ENCODE measurements at places on chromosomes 5 and 9.

DNA sequence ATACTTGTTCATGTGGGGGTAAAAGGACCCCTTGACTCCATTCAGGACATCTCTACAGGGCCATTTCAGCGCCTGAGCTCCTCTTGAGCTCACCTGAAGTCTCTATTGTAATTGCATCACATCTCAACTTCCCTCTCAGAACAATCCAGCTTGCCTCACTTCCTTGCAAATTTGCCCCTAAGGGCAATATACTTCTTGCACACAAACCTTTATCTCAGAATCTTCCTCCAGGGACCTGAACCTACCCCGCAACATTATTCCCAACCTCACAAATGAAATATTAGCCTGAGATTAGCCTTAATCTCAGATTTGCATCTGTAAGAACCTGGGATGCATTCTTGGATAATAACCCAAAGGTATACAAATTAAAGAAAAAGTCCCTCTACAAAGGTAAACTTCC, 159.2 kb downstream of the DRD1 start:
- no peak for DNase-seq

- peak; percentile 82 for DNase-seq
Measured at GRCh38 chr9:98056269-98057137, at the start of gene NANS. TSS of gene NANS (plus strand) at chr9:98056732. CDS start at chr9:98056809, 77 bp downstream.

DNA sequence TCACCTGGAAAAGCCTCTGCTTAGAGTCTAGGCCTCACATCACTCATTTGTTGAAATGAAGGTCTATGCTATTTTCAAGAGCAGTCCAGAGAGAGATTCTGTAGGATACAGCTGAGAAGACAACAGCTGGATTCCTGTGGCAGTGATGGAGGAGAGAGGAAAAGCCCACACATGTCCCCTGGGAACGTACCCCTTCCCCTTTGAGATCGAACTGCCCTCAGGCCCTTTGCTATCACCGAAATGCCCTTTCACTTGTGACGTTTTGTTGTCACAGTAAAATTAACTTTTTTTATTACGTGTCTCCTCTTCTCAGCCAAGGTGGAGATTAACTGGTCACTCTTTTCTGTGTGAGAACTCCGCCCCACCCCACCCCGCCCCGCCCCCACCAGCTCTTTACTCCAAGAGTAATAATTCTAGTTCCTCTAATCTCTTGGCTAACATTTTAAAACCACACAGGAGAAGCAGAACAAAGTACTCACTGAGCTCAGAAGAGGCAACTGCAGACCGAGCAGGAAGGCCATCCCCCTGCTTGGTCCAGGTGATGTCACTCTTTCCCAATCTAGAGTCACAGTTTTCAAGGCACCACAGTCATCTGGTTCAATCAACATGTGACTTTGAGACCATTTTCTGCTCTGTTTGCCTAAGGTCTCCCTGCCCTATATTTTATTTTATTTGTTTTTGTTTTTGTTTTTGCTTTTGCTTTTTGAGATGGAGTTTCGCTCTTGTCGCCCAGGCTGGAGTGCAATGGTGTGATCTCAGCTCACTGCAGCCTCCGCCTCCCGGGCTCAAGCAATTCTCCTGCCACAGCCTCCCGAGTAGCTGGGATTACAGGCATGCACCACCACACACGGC, 105.6 kb downstream of the SUSD1 start:
- no peak for DNase-seq

- DNase-seq, result no peak
Measured at GRCh38 chr5:96968074-96968473, 32.2 kb downstream of the LNPEP start.

GRCh38 chr5:115947260-115947659, 15.0 kb upstream of the LVRN start:
- no peak for DNase-seq

DNA sequence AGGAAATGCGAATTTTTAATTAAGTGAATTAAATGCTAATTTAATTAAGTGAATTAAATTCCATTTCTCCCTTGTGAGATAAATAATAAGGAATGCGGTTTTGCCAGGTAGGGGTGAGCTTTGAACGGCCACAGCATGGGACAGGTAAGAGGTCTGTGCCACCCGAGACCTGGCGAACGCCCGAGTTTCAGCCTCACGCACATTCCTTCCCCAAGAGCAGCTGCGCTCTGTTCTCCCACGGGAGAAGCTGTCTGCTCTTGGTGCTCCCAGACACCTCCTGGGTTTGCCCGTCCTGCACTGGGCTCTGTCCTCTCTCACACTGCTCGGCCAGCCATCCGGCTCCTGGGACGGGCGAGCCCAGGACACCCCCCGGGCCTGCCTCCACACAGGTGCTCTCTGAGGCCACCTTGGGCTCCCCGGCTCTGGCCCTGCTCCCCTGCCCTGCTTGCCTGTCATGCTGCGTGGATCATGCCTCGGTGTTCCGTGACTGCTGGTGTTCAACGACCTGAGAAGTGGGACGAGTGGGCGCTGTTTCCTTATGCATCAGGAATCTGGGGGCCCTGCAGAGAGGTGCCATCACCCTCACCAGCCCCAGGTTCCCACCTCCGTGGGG, 13.7 kb upstream of the CAMSAP1 start:
- DNase-seq, result no peak

DNA sequence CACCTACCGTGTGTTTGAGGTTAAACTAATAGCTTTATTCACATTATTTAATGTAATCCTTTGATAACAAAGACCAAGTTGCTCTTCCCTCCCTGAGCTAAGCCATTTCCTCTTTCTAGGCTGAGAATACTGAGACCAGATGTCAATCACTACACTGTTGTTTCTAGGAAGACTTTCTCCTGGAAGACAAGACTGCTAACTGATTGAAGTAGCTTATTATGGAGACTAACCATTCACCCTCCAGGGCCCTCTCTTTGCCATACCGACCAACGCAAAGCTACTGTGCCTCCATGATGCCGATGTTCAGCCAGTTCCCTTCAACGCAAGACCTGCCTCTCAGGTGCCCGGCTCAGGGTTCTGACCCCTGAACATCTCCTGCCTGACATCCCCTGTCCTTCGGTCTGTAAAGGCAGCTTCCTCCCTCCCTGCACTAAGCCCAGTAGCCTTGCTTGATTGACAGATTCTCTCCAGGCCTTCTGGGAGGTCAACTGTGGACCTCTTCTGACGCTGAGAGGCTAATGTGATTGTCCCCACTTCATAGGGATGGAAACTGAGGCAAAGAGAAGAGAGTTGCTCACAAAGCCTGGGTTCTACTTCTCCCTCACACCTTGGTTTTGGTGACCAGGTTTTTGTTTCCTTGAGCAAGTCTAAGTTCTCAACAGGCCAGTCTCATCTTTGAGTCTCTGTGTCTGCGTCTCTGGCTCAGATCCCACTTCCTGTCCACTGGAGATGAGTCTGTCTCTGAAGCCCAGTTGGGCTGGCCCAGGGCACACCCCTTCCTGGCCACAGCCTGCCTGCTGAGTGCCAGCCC, 259.7 kb upstream of the IRX2 start:
- no peak for DNase-seq

GRCh38 chr5:89279391-89280036, 396.5 kb upstream of the MEF2C start:
- no peak for DNase-seq

GRCh38 chr9:113446323-113446740, 17.2 kb upstream of the RGS3 start:
- no peak for DNase-seq

DNA sequence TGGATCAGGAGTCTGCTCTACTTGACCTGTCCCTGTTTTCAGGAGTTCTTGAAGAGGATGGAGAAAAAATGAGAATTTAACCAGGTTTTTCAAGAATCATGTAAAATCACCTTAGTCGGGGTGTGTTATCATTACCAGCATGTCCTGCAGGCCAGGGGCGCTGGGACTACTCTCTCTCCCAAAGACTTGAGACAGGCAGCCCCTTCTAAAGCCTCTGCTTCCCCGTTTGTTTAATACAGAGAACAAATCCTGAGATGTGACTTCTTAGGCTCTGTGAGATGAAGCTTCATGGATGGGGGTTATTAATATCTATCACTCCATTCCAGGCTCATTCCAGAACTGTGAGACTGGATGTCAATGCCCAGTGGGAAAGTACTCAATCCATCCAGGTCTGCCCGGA, 3.0 kb downstream of the PAX5 start:
- no peak for DNase-seq

DNA sequence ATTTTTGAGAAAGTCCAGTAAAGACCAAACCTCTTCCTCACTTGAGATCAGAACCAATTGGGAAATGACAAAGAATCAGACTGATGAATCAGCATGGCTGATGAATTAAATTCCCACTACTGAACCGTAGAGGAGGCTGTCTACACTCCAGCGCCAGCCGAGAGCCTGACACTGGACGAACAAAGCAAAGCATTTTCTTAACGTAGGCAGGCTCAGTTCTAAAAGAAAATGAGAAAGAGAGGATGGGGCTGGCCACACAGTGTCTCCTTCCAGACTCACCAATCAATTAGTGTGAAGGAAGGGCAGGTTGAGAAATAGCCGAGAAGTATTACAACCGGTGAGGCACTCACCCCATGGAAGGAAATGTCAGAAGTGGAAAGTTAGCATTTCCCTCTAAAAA, 49.4 kb downstream of the ITGA1 start:
- DNase-seq, result peak; percentile 6

DNA sequence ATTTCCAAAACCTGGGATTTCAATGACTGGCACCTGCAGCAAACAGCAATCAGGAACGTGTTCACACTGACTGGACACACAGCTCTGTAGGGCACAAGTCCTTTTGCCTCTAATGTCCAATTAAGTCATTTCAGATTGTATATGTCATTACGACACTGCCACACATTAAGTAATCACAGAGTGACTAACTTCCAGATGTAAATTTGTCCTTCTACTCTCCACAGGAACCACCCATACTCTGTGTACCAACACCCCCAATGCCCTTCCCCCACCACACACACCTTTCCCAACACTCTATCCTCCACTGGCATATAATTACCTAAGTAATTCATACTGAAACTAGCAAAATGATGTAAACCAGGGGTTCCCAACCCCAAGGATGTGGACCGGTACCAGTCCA, 30.5 kb downstream of the LARS1 start:
- DNase-seq, result no peak

DNA sequence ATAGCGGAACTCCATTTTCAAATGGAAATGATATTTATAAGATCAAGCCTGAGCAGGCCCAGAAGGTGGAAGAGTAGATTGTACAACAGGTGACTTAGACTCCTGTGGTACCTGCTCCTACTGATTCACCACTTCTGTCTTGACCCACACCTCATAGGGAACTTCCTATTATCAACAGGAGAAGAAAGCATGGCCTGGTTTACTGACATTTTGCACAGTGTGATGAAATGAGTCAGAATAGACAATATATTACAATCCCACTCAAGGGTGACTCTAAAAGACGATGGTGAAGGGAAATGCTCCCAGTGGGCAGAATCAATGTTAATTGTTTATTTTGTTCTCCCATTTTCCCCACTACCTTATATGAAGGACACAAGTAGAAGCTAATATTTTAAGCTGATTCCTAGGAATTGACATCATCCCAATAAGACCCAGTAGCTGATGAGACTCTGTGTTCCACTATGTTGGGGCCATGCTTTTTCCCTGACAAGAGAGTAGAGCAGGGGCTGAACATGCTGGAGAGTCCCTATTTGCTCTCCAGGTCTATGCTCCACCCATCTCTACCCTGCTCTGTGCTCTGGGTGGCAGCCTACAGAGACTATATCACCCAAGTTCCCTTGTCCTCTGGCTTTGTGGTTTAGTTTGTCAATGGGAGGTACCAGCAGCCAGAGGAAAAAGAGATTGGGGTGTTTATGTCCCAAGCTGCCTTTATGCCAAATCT, 163.4 kb upstream of the FSTL4 start:
- no peak for DNase-seq

DNA sequence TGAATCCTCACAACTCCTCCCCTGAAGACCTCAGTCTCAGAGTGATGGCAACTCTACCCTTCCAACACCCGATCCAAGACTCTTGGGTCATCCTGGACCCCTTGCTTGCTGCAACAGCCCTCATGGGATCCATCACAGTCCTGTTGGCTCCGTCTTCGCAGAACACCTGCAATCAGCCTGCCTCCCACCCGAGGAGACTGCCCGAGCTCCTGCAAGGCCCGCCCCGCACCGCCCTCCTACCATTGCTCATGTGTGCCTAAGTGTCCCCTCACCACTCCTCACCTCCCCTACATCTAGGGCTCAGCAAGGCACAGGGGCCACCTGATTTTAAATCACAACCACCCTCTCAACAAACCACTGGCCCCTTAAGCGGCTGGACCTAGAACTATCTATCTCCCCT, 5.3 kb downstream of the SEMA4D start:
- DNase-seq, result no peak

DNA sequence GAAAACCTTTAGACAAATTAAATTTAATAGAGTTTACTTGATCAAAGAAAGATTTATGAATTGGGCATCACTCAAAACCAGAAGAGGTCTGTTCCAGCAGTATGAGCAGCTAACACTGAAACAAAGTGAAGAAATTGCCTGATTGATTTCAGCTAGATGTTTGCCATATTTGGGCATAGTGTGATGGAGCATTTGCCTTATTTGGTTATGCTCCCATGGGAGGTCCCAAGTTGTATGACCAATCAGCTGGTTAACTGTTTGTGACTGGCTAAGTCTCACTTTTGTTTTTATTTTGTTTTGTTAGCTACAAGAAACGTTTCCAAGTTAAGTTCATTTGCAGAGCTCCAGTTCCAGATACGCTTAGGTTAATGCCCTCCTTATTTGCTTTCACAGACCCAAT, 53.3 kb upstream of the LMNB1 start:
- no peak for DNase-seq

GRCh38 chr5:163552536-163552935, 47.1 kb downstream of the MAT2B start:
- DNase-seq, result no peak

DNA sequence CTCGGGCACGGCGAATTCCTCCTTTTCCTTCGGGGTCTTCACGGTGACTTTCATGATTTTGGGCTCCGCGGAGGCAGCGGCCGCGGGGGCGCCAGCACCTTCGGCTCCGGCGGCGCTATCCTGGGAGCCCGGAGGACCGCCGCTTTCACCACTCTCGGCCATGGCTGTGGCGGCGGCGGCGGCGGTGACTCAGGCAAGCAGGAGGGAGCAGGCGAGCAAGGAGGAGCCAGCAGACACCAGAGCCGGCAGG, 315 bp downstream of the UBQLN1 start:
- DNase-seq, result no peak

- DNase-seq, result peak; percentile 80
Measured at GRCh38 chr9:96875461-96876142, 21.3 kb upstream of the ZNF782 start.

- no peak for DNase-seq
Measured at GRCh38 chr9:130963337-130963908, 24.4 kb upstream of the FIBCD1 start.

- DNase-seq, result no peak
Measured at GRCh38 chr5:136620016-136620419, 254.7 kb upstream of the TRPC7 start.

All from neural crest cell (in vitro differentiated cells).